ENCODE measurements at places on chromosomes 4 and X.

- no peak for DNase-seq
These were observed 161.5 kb upstream of the GATB start for GRCh38 chr4:151922306-151922705.

GRCh38 chr4:124334119-124334518, 378.4 kb downstream of the ANKRD50 start:
- no peak for DNase-seq

DNA sequence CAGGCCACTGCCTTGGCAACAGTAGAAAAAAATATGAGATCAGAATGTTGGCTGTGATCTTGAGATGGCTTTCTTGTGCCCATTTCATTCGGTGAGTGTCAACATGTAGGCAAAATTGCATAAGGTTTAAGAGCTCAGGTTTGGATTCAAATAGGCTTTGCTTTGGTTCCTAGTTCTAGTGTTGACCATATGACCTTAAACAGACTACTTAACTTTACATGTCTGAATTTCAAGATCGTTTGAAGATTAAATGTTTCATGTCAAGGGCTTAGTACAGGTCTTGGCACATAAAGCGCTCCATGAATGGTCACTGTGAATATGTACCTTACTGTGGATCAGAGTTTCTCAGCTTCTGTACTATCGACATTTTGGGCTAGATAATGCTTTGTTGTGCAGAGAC, 204.2 kb downstream of the MGST2 start:
- DNase-seq = no peak

GRCh38 chr4:56240554-56241174, 146.6 kb downstream of the AASDH start:
- DNase-seq = no peak
